ENCODE measurements at places on chromosomes 1 and 21. TPM values are rescaled to one million over a fixed set of nuclear protein-coding genes. Genes with fewer than 3 reads are reported as not detected.

GRCh38 chr1:32771561-32772280 lies 45.4 kb downstream of the YARS1 start:
- DNase-seq = no peak
- peaks cover 16% of the 10 kb centered on the region for H3K4me1 ChIP-seq
- no peak overlapping the region for H3K4me3 ChIP-seq
- no peaks in the 10 kb centered on the region for H3K27me3 ChIP-seq
- no peak overlapping the region for H3K27ac ChIP-seq

GRCh38 chr1:244371242-244372141 lies 80.2 kb downstream of the ADSS2 start:
- no peak for DNase-seq
- H3K36me3 ChIP-seq = no peaks in the 10 kb centered on the region
- H3K4me3 ChIP-seq = no peak overlapping the region
- H3K4me1 ChIP-seq = no peaks in the 10 kb centered on the region

DNA sequence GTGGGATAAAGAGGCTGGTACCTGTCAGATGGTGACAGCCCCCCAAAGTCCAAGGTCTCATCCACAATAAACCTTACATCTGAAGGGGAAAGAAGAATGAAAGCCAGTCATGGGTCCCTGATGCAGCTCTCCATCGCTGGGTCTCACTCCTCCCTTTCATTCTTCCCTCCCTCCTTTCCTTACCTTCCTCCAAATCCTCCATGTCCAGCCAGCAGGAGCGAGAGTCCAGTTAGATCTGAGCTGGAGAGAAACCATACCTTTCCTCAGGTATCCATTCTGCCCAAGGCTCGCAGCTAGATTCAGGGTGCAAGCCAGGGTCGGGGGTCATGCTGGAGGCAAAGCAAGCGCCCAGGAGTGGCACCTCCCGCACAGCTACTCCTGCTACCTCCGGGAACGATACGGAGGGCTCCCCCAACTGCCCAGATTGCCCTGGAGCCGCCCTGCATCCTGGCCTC lies 421 bp downstream of the PSRC1 start:
- H3K27ac ChIP-seq = peak overlapping the region; percentile 95
- no peaks in the 10 kb centered on the region for H3K27me3 ChIP-seq
- peak overlapping the region; percentile 95 for H3K4me3 ChIP-seq
- H3K4me1 ChIP-seq = peaks cover 20% of the 10 kb centered on the region
- H3K36me3 ChIP-seq = peaks cover 7% of the 10 kb centered on the region

Gene GPR25
- total RNA-seq = not detected

GRCh38 chr1:81542196-81542595 lies 258.5 kb upstream of the ADGRL2 start:
- H3K27me3 ChIP-seq = no peaks in the 10 kb centered on the region
- DNase-seq = no peak
- H3K36me3 ChIP-seq = no peaks in the 10 kb centered on the region

- peaks cover 30% of the 10 kb centered on the region for H3K4me1 ChIP-seq
- H3K4me3 ChIP-seq = no peak overlapping the region
- no peak for DNase-seq
- peaks cover 9% of the 10 kb centered on the region for H3K36me3 ChIP-seq
These were observed 51.0 kb downstream of the EPB41 start for GRCh38 chr1:28965271-28965870.

Gene STUM
- not detected for total RNA-seq

DNA sequence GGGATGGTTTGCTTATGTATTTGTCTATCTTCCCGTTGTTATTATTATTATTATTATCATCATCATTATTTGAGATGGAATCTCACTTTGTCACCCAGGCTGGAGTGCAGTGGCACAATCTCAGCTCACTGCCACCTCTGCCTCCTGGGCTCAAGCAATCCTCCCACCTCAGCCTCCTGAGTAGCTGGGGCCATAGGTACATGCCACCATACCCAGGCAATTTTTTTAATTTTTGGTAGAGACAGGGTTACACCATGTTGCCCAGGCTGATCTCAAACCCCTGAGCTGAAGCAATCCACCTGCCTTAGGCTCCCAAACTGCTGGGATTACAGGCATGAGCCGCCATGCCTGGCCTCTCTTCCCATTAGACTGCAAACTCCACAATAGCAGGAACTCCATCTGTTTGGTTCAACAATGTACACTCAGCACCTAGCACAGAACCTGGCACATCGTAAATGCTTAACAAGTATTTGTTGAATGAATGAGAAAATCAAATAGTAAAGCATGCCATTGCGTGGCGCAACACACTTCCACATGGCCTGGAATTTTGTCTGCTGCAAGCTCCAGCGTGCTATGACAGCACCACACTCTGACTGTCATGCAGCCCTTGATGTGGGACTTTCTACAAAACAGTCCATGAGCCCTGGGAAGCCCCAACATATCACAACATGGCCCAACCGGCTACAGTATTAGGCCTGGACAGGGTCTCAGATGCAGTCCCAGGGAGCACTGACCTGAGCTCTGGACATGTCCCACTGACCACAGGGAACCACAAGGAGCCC lies 3.8 kb upstream of the TINAGL1 start:
- DNase-seq = no peak
- peaks cover 3% of the 10 kb centered on the region for H3K4me1 ChIP-seq
- no peak overlapping the region for H3K4me3 ChIP-seq
- H3K27ac ChIP-seq = no peak overlapping the region

DNA sequence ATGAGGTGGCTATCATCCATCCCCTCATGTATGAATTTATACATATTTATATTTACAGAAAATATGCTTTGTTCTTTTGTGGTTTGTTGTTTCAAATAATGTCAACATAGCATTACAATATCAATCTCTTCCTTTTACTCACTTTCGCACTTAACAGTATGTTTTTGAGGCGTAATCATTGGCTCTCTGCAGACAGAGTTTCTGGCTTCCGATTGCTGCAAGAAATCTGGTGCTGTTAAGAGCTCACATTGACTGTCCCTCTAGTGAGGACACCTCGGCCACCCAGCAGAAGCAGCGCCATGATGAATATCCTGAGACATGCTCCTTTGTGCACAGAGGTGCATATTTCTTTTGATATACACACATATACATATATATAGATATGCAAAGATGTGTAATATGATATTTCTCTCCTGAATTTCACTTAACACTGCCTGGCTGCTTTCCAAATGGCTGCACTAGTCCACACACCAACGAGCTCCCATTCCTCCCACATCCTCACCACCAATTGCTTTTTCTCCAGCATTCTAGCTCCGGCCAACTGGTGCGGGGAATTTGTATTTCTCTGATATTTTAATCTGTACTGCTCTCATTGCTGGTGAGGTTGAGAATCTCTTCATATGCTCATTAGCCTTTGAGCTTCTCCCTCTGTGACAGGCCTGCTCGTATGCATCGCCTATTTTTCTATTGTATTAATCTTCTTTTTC lies 248.4 kb downstream of the SIPA1L2 start:
- no peak for DNase-seq
- no peak overlapping the region for H3K27ac ChIP-seq
- H3K4me1 ChIP-seq = no peaks in the 10 kb centered on the region
- no peak overlapping the region for H3K4me3 ChIP-seq

Gene OMA1
- 13.8 TPM for total RNA-seq

- H3K27ac ChIP-seq = no peak overlapping the region
- DNase-seq = no peak
- no peaks in the 10 kb centered on the region for H3K36me3 ChIP-seq
- no peaks in the 10 kb centered on the region for H3K27me3 ChIP-seq
- no peaks in the 10 kb centered on the region for H3K4me1 ChIP-seq
These were observed 37.6 kb downstream of the C1orf87 start for GRCh38 chr1:60035921-60036320.

- H3K27me3 ChIP-seq = peaks cover 2% of the 10 kb centered on the region
- DNase-seq = peak; percentile 59
- no peak overlapping the region for H3K4me3 ChIP-seq
- H3K4me1 ChIP-seq = peaks cover 3% of the 10 kb centered on the region
- no peaks in the 10 kb centered on the region for H3K36me3 ChIP-seq
These were observed 122.0 kb downstream of the LMO4 start for GRCh38 chr1:87450615-87451209.

- peaks cover 73% of the 10 kb centered on the region for H3K36me3 ChIP-seq
- H3K4me3 ChIP-seq = no peak overlapping the region
- no peaks in the 10 kb centered on the region for H3K27me3 ChIP-seq
- H3K4me1 ChIP-seq = peaks cover 8% of the 10 kb centered on the region
- DNase-seq = no peak
These were observed 20.6 kb downstream of the GPR3 start for GRCh38 chr1:27413004-27413403.

DNA sequence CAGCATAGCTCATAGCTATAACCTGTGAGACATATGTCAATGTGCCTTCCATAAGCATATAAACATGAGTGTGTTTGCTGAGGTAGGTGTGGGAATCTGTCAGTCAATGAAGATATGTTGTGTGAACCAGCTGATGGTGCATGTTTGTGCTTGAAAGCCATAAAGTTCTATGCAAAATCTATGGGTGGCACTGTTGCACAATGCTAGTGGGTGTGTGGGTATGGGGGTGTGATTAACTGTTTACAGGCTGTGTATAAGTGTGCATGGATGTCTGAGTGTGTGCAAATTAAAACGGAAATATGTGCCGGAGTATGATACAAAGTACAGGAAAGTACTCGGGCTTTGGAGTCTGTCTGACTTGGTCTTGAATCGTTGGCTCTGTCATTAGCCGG lies 1.0 kb upstream of the ATP2B4 start:
- H3K27me3 ChIP-seq = no peaks in the 10 kb centered on the region
- peaks cover 78% of the 10 kb centered on the region for H3K4me1 ChIP-seq
- peak overlapping the region; percentile 96 for H3K4me3 ChIP-seq
- DNase-seq = peak; percentile 89
- H3K27ac ChIP-seq = peak overlapping the region; percentile 97

Gene SYT11
- 17.8 TPM for total RNA-seq

Gene DNAJC28
- total RNA-seq = 0.09 TPM

GRCh38 chr1:21647431-21648351 lies 21.5 kb downstream of the RAP1GAP start:
- H3K27me3 ChIP-seq = peaks cover 30% of the 10 kb centered on the region
- no peak overlapping the region for H3K27ac ChIP-seq
- no peak overlapping the region for H3K4me3 ChIP-seq
- DNase-seq = peak; percentile 84
- H3K4me1 ChIP-seq = peaks cover 13% of the 10 kb centered on the region

Gene LRRC3
- 2.4 TPM for total RNA-seq

DNA sequence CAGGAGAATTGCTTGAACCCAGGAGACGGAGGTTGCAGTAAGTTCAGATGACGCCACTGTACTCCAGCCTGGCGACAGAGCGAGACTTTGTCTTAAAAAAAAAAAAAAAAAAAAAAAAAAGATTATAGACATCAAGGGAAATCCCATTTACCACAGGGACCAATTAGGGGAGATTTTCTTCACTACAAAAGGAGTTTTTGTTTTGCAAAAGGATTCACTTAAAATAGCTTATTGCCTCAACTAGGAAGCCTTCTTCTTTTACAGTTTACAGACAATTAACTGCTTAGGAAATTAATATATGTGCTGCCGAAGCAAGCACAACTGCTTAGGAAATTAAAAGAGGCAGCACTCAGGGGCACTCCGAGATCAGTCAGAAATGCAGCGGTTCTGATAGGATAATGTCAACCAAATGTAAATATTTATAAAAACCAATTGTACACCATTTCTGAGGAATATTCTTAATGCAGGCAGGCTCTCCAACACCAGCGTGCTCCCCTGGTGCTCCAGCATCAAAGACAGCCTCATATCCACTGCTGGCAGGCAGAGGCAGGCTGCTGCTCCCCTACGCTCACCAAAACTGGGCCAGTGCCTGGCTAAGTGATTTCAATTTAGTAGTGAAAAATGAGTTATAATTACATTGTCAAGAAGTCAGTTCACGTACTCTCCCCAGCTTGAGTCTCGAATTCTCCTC lies 107.9 kb upstream of the RAB4A start:
- peaks cover 10% of the 10 kb centered on the region for H3K27me3 ChIP-seq
- no peak for DNase-seq
- H3K4me1 ChIP-seq = peaks cover 6% of the 10 kb centered on the region
- H3K4me3 ChIP-seq = no peak overlapping the region

DNA sequence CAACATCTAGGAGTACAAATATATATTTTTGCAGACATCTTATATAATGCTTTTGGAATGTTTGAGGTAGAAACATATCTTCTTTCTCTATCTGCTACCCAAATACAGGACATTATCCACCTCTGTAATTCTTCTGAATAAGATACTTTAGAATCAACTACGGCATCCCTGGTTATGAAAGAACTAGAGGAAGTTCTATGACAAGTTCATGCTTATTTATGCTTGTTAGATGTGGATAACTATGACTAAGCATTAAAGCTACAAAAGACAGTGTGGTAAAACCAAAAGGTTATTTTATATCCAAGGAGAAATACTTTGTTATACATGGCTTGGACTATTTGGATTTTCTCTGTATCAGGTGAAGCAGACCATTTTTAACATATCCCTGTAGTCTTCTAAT lies 894.0 kb downstream of the KCNT2 start:
- H3K27me3 ChIP-seq = no peaks in the 10 kb centered on the region
- no peak overlapping the region for H3K4me3 ChIP-seq

GRCh38 chr21:29786496-29787360 lies 153.1 kb downstream of the GRIK1 start:
- H3K36me3 ChIP-seq = no peaks in the 10 kb centered on the region
- no peaks in the 10 kb centered on the region for H3K4me1 ChIP-seq
- no peak for DNase-seq
- H3K27ac ChIP-seq = no peak overlapping the region
- no peaks in the 10 kb centered on the region for H3K27me3 ChIP-seq

Gene FCMR
- 23.2 TPM for total RNA-seq

DNA sequence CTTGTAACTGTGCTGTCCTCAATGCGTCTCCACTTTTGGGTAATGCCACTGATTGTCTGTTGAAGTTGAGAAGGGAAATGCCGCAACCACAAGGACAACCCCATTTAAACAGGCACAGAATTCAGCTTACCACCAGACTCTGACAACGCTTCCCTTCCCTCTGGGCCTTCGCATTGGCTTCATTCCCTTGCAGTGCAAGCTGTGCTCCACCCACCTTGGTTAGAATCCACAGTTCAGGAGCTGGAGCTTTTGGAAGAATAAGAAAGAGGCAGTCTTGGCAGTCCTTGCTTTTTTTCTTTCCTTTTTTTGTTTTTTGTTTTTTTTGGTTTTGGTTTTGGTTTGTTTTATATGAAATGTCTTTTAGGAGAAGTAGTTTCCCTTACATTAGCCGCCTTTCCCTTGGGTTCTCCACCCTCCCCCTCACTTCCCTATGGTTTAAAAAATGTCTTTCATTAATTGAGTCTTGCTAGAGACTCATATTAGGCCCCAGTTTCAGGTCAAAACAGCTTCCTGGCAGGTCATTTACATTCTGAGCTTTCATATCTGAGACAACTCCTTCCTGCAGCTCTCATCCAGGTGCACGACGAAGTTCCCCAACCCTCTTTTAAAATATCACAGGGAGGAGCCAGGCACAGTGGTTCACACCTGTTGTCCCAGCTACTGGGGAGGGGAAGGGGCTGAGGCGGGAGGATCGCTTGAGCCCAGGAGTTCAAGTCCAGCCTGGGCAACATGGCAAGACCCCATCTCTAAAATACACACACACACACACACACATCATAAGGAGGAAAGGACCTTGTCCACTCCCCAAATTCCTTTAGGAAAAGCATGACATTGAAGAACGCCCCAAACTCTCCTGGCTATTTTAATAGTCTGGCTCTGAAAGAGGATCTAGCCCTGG lies 20.7 kb upstream of the LAX1 start:
- DNase-seq = peak; percentile 80
- peaks cover 21% of the 10 kb centered on the region for H3K4me1 ChIP-seq
- H3K27me3 ChIP-seq = no peaks in the 10 kb centered on the region

Gene SORT1
- total RNA-seq = 1.4 TPM

GRCh38 chr1:219339466-219339865 lies 165.8 kb downstream of the LYPLAL1 start:
- no peak overlapping the region for H3K27ac ChIP-seq
- no peaks in the 10 kb centered on the region for H3K4me1 ChIP-seq
- H3K27me3 ChIP-seq = no peaks in the 10 kb centered on the region
- H3K4me3 ChIP-seq = no peak overlapping the region
- DNase-seq = no peak
- H3K36me3 ChIP-seq = no peaks in the 10 kb centered on the region
